ENCODE measurements at places on chromosomes 11 and 22.

DNA sequence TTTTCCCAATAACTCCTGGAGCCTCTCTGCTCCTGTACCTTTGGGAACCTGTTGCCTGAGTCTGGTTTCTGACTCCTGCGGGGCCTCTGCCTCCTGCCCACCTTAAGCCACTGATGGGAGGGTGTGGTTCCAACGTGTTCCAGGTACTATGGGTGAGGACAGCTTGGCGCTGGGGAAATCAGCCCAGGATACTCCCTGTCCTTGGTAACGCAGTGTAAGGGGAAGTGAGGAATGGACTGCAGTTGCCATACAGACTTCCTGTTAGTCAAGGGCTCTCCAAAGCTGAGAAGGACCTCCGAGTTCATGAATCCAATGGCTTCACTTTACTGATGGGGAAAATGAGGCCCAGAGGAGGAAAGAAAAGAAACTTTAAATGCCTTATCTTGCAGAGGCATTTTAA is 1.2 kb upstream of the MARK2 start:
- no peak for DNase-seq

DNA sequence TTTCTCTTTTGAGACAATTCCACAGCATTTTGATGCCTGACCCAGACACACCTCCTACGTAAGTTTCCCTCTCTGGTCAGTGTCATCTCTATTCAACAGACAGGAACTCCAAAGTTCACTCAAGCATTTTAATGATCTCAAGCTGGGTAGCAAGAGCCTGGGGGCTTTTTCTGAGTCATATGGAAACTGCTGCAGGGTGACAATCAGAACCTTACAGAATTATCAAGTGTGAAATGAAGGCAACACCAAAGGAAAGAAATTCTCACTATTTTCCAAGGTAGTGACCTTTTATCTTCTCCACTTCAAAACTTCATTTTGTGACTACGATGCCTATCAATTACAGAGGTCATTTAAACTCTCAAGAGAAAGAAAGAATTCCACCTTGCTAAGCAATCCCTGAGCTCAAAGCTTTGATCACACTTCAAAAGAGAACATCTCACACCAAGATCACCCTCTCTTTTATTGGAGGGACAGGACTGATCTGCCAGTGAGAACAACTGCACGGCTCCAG is 229.0 kb upstream of the ZC3H12C start:
- DNase-seq = no peak

DNA sequence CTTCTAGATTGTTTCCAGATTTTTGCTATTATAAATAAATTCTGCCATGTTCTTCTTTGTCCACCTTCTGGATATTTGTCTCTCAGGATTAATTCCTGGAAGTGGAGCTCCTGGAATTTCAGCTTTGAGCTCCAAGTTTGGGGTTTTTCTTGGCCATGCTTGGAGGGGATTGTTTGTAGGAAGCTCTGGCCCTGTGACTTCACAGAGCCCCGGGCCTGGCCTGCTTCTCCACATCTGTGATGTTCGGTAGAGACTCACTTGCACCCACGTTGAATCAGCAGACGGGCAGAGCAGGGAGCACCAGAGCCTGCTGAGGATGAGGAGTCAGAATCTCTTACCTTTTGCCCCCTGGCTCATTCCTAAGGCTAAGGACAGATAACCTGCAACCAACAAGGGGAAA is 35.7 kb downstream of the LRRC32 start:
- no peak for DNase-seq

GRCh38 chr11:129640671-129641070 is 175.0 kb upstream of the TMEM45B start:
- no peak for DNase-seq

DNA sequence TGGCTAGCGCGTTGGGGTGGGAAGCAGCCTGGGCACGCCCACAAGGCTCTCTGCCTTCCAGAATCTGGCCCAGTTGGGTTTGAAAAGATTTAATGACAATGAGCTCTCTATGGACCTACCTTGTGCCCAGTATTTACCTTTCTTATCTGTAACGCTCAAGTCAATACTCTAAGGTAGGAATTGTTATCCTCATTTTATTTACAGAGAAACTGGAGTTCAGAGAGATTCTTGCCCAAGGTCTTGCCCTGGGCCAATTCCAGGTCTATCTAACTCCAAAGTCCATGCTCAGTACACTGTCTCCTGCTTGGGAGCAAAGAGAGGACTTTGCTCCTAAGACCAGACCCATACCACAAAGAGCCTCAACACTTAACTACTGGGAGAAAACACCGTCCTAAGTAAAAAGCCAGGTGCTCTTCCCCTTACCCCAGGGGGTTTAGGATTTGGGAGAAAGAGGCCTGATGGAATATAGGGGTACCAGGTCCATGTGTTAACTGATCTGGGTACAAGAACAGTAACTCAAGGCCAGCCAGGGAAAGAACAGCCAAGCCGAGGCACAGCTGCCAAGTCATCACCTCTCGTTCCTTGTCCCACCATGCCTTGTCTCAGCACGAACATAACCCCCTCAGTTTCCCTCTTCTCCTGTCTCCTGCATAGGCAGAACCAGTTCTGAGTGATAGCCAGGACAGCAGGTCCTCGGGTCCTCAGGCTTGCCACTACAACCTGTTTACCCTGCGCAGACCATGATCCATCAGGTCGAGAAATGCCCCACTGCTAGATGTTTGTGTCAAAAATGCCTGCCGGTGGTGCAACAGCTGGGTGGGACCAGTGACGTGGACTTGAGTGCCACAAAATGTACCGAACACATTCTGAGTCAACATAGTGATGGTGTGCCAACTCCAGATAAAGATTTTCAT is 14.6 kb downstream of the APOA4 start:
- no peak for DNase-seq

DNA sequence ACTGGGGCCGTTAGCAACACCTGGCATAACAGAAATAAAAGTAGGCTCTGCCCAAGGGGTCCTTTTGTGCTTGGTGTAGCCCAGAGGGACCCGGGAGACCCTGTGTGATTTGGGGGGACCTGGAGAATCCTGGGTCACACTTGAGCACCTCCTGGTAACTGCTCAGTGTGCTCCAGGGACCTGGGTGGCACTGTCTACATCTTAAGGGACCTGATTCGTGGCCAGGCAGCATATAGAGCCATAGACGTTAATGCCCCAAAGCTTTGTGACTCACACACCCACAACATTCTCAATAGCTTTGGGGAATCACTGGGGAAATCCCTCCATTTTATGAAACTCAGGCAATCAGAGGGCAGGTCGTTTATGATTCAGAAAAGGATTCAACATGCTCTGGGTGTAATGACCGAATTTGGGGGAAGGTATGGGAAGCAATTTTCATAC is 3.6 kb upstream of the IGF2 start:
- no peak for DNase-seq

GRCh38 chr11:65417702-65418430 is 4.7 kb upstream of the NEAT1 start:
- DNase-seq = no peak

DNA sequence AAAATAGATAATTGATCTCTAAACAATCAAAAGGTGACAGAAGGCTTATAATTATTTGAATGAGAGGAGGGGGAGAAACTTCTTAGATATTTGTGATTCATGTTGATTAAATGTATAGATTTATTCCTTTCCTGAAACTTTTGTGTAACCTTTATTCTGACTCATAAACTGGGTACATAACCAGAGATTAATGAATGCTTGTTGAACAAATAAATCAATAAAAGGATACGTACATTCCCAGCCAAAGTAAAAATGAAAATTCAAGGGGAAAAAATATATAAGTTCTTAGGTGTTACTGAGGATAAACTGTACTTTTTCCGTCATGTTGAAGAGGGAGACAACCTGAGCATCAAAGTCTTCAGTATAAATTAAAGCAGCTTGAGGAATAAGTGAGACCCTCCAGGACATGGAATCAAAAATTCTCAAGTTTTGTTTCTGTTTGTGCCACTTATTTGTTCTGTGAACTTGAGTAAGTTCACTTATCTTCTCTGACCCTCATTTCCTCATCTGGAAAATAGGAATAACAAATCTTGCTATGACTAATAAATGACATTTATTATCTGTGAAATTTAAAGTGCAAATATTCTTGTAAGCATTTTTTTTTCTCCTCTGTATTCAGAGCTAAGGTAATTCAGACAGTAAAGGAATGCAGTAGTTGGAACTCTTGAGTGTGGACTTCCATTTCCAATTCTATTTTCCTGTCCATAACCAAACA is 195.4 kb downstream of the METTL15 start:
- DNase-seq = no peak

GRCh38 chr11:119699227-119699626 is 29.8 kb downstream of the NECTIN1 start:
- DNase-seq = no peak

GRCh38 chr11:118343248-118343647 is 743 bp upstream of the CD3D start:
- DNase-seq = no peak

- DNase-seq = no peak
Observed at GRCh38 chr11:27605422-27605821, 94.8 kb downstream of the BDNF start.

GRCh38 chr11:85062659-85063058 is 564.5 kb downstream of the DLG2 start:
- DNase-seq = no peak

- DNase-seq = no peak
Observed at GRCh38 chr22:42773167-42773566, 52.5 kb upstream of the A4GALT start.

GRCh38 chr22:27718186-27719035 is 83.1 kb downstream of the MN1 start:
- DNase-seq = no peak

- DNase-seq = no peak
Observed at GRCh38 chr11:78395597-78395996, 22.0 kb downstream of the GAB2 start.

GRCh38 chr11:121067962-121068647 is 32.9 kb upstream of the TECTA start:
- no peak for DNase-seq

DNA sequence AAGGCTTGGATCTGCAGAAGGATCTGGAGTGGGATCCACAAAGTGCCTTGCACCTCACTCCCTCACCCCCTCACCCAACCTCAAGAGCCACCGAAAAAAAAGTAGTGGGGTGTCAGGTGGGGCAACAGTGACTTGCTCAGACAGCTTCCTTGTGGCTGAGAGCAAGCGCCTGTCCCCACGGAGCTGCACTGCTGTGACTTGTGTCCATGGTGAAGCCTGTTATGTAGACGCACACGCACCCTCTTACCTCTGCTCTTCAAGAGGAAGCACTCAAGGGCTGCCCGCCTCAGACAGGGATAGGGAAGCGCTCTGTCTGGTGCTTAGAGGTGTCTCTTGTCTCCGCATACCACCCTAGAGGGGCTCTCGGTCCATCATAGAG is 1.2 kb downstream of the DRD2 start:
- DNase-seq = no peak

DNA sequence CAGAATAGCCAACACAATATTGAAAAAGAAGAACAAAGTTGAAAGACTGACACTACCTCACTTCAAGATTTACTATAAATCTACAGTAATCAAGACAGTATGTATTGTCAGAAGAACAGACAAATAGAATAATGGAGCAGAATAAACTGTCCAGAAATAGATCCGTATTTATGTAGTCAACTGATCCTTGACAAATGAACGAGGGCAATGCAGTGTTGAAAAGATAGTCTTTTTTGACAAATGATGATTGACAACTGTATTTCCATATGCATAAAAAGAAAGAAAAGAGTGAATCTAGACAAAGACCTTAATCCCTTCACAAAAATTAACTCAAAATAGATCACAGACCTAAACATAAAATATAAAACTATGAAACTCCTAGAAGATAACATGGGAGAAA is 767.1 kb downstream of the KCNA4 start:
- no peak for DNase-seq

- no peak for DNase-seq
Observed at GRCh38 chr11:87878373-87878825, 296.8 kb downstream of the RAB38 start.

DNA sequence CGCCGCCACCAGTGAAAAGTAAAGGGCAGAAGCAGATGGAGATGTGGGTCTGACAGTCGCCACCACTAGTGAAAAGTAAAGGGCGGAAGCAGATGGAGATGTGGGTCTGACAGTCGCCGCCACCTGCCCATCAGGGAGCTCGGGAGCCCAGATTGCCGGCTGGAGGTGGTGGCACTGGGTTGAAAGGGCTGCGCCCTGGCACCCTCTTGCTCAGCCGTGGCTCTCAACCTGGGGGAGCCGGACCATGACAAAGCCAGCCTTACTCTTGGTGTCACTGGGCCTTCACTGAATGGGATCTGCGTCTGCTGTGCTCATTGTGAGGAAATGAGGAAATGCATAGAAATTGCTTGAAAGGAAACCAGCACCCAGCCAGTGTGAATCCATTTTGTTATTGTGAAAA is 36.3 kb downstream of the AP2A2 start:
- no peak for DNase-seq
